ENCODE measurements at places on chromosomes 2 and 18. TPM values are rescaled to one million over a fixed set of nuclear protein-coding genes. Genes with fewer than 3 reads are reported as not detected.

- H3K27ac ChIP-seq: no peak overlapping the region
- no peaks in the 10 kb centered on the region for H3K4me1 ChIP-seq
- no peak for DNase-seq
- no peaks in the 10 kb centered on the region for H3K27me3 ChIP-seq
- H3K36me3 ChIP-seq: no peaks in the 10 kb centered on the region
Measured at GRCh38 chr18:77346208-77346810, 96.7 kb downstream of the GALR1 start.

- no peak overlapping the region for H3K27ac ChIP-seq
- DNase-seq: no peak
- no peak overlapping the region for H3K4me3 ChIP-seq
Measured at GRCh38 chr2:36294316-36294721, 61.3 kb upstream of the CRIM1 start.

DNA sequence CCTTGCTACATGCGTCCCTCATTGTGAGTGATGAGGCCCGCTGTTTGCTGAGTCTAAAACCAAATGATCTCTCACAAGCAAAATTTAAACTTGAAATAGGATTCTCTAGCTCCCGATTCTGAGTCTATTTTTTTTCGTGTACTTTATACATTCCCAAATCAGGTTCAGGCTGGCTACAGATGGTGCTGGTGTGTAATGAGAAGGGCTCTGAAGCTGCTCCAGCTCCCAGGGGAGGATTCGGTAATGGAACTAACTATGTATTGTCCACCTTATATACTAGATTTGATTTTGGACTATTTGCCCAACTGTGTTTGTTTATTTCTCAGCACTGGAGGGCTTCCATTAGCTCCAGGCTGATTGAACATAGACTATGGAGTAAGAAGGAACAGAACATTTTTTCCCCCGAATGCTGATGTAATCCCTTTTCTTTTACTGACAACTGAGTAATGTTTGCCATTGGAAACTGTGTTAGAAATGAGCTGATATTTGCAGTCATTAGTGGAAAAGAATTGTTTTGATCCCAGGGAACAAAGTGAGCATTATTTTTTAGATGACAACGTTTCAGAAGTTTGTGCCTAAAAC, 274.0 kb upstream of the FIGN start:
- DNase-seq: no peak
- no peaks in the 10 kb centered on the region for H3K4me1 ChIP-seq
- H3K27ac ChIP-seq: no peak overlapping the region
- no peaks in the 10 kb centered on the region for H3K36me3 ChIP-seq
- no peaks in the 10 kb centered on the region for H3K27me3 ChIP-seq

Gene LHCGR
- not detected for total RNA-seq

DNA sequence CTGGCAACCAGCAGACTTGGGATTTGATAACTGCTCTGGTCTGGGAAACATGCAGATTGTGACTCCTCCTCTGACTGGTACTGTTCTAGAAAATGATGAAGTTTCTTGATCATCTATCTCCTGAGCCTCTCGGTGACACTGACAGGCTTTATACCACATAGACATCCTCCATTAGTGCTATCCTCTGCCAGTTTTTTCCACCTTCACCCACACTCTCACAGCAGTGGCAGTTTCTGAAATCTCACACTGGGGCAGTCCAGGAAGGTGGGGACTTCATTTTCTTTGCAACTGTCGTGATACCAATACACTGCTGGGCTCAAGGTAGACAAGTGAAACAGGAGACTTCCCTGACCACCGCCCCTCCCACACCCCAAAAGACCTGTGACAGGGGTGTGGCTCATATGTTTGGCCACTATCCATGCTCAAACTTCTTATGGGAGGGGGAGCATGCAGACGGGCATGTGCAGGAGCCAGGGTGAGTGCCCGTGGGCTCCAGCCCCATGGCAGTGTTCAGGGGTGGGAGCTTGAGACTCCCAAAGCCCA, 66.3 kb upstream of the RMDN2 start:
- H3K27ac ChIP-seq: no peak overlapping the region
- H3K36me3 ChIP-seq: no peaks in the 10 kb centered on the region
- no peak for DNase-seq

Gene SMIM21
- not detected for total RNA-seq

GRCh38 chr18:5979176-5979888, 84.0 kb upstream of the TMEM200C start:
- no peak overlapping the region for H3K4me3 ChIP-seq
- no peaks in the 10 kb centered on the region for H3K36me3 ChIP-seq
- no peak for DNase-seq
- peaks cover 11% of the 10 kb centered on the region for H3K4me1 ChIP-seq
- H3K27ac ChIP-seq: no peak overlapping the region

DNA sequence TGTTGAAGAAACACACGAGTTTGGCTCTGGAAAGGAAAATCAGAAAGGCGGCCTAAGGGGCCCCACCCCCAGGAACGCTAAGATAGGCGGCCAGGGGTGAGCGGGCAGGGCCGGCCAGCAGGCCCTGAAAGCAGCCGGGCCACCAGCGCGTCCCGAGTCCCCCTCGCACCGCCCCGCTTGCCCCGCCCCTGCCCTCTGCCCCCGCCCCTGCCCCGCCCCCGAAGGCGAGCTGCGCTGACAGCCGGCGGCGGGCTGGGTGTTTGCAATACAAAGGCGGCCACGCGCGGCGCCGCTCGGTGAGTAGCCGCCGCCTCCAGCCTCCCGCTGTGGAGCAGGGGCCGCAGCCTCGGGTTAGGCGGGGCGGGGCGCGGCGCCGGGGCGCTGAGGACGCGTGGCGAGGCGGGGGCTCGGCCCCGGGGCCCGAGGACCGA, at the start of gene LPIN1:
LPIN1 (plus strand) TSS at position 257 of the 431 bp plus-strand sequence. CDS start 18,910 bp downstream, outside the sequence.
- H3K4me1 ChIP-seq: peaks cover 68% of the 10 kb centered on the region
- peak within 1 kb of the TSS; percentile 92 for H3K4me3 ChIP-seq
- H3K27me3 ChIP-seq: no peaks in the 10 kb centered on the region
- peak; percentile 96 for DNase-seq
- peaks cover 5% of the 10 kb centered on the region for H3K36me3 ChIP-seq
- peak within 1 kb of the TSS; percentile 89 for H3K27ac ChIP-seq

GRCh38 chr2:88450186-88450585, 2.3 kb downstream of the FOXI3 start:
- peaks cover 56% of the 10 kb centered on the region for H3K27me3 ChIP-seq
- DNase-seq: no peak
- H3K4me1 ChIP-seq: peaks cover 4% of the 10 kb centered on the region
- H3K36me3 ChIP-seq: no peaks in the 10 kb centered on the region

GRCh38 chr2:163943403-163944346, 207.9 kb upstream of the FIGN start:
- no peaks in the 10 kb centered on the region for H3K4me1 ChIP-seq
- no peak overlapping the region for H3K27ac ChIP-seq
- H3K36me3 ChIP-seq: no peaks in the 10 kb centered on the region
- no peak for DNase-seq

All from activated CD4-positive, alpha-beta T cell treated with anti-CD3 and anti-CD28 coated beads, Interleukin-2, amount 10 ng/mL, durations not matched to agents 24 days and 14 days (primary cell).